Esophagus squamous epithelium (tissue), 5 donors: ENCODE measurements at places on chromosomes 5 and 9.

- DNase-seq = peak; percentile 8
Observed at GRCh38 chr5:42993516-42994245, 46.4 kb downstream of the ANXA2R start.

- DNase-seq = no peak
Observed at GRCh38 chr5:65204966-65205365, 276.8 kb downstream of the ADAMTS6 start.

- DNase-seq = no peak
Observed at GRCh38 chr9:87567001-87567400, 69.3 kb downstream of the DAPK1 start.

- DNase-seq = no peak
Observed at GRCh38 chr9:13142776-13143175, 136.7 kb downstream of the MPDZ start.

- DNase-seq = no peak
Observed at GRCh38 chr5:79464695-79465332, 49.1 kb downstream of the HOMER1 start.
